ENCODE measurements at places on chromosomes 1 and 21. TPM values are rescaled to one million over a fixed set of nuclear protein-coding genes. Genes with fewer than 3 reads are reported as not detected.

Gene ZFP69B
- 1.6 TPM for total RNA-seq

Gene HMGCS2
- total RNA-seq: not detected

Gene CELA2A
- total RNA-seq: 0.94 TPM

Gene NBPF4
- 0.18 TPM for total RNA-seq

Gene CYP4A22
- total RNA-seq: 0.58 TPM

Gene DISP3
- total RNA-seq: 0.18 TPM

Gene OR6K3
- total RNA-seq: not detected

Data from sciatic nerve (tissue), 2 donors.